IMR-90 (cell line): ENCODE measurements at places on chromosomes 2 and 18.

GRCh38 chr2:239279508-239280295 is 121.1 kb downstream of the HDAC4 start:
- DNase-seq = no peak

- DNase-seq = no peak
Measured at GRCh38 chr2:19979932-19980331, 10.0 kb downstream of the WDR35 start.

- DNase-seq = peak; percentile 82
Measured at GRCh38 chr2:235642446-235643098, 148.7 kb downstream of the AGAP1 start.

DNA sequence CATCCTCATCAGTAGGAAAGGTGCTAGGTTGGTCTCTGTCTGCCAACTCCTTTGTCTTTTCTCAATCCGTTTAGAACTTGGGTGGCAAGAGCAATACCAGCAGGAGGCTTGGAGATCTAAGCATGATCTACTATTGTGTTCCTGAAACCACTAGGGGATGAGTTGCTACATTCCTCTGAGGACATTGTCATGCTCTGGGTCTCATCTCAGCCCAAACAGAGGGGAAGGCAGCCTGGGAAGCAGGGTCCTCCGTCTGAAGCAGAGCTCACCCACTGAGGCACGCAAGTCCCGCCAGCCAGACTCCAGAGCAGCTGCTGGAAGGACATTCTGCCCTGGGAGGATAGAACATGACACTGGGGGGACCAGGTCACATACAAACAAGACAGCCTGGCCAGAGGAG is 162.9 kb downstream of the MTCL1 start:
- DNase-seq = no peak

DNA sequence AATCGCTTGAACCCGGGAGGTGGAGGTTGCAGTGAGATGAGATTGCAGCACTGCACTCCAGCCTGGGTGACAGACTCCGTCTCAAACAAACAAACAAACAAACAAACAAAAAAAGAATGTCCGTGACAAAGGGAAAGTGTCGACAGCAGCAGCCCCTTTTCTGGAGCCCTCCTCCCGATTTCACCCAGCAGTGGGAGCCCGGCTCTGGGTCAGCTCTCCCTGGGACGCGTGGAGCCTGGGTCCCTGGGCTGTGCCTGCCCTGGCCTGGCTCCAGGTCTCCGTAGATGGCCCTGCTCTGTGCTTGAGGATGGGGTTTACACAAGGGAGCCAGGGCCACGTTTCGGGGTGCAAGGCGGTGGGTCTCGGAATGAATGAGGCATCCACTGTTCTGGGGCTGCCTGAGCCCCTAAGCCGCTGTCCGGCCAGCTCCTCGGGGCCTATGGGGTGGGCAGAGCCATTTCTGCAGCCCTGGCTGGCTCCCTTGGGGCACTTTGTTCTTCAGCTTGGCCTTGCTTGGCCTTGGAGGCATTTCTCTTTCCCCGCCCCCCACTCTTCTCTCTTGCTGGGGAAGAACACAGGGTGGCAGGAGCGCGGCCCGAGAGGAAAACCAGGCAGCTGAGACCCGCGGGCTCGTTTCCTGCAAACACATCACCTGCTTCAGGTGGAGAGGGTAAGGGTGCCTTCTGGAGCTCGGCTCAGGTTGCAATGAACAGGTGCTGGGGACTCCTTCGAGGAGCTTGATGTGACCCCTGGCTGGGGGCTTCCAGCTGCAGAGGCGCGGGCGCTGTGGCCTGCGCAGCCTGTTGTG is 29.1 kb downstream of the RTP5 start:
- no peak for DNase-seq

- peak; percentile 85 for DNase-seq
Measured at GRCh38 chr2:196336207-196336606, 164.8 kb upstream of the STK17B start.

DNA sequence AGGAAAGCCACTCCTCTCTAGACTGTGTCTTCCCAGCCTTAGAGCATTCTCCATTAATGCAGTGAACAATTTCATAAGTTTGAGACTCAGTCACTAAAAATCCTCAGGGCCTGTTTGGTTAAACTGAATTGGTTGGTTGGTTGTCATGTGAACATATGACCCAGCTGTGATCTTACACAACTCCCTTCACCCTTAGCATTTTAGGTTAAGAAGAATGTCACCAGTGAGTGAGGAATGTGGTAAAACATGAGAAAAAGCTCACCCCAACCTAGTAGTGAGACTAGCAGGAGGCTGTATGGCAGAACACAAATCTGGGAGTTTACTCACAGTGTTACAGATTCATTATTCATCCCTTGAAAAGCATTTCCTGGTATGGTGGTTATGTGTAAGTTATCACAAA is 32.4 kb downstream of the LHCGR start:
- DNase-seq = peak; percentile 94

DNA sequence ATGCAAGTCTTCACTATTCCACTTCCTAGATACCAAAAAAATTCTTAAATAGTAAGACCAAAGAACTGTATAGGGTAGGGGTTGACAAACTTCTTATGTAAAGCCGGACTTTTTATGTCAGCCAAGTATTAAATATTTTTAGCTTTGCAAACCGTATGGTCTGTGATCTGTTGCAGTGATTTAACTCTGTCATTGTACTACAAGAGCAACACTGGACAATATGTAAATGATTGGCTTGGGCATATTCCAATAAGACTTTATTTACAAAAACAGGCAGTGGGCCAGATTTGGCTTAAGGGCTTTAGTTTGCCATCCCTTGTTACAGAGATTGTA is 48.0 kb downstream of the MGAT5 start:
- no peak for DNase-seq

- DNase-seq = no peak
Measured at GRCh38 chr2:236105955-236106607, 62.1 kb downstream of the GBX2 start.

GRCh38 chr2:200218645-200219044 is 87.8 kb upstream of the SPATS2L start:
- DNase-seq = no peak

GRCh38 chr2:227908266-227909054 is 37.0 kb downstream of the DAW1 start:
- peak; percentile 46 for DNase-seq

DNA sequence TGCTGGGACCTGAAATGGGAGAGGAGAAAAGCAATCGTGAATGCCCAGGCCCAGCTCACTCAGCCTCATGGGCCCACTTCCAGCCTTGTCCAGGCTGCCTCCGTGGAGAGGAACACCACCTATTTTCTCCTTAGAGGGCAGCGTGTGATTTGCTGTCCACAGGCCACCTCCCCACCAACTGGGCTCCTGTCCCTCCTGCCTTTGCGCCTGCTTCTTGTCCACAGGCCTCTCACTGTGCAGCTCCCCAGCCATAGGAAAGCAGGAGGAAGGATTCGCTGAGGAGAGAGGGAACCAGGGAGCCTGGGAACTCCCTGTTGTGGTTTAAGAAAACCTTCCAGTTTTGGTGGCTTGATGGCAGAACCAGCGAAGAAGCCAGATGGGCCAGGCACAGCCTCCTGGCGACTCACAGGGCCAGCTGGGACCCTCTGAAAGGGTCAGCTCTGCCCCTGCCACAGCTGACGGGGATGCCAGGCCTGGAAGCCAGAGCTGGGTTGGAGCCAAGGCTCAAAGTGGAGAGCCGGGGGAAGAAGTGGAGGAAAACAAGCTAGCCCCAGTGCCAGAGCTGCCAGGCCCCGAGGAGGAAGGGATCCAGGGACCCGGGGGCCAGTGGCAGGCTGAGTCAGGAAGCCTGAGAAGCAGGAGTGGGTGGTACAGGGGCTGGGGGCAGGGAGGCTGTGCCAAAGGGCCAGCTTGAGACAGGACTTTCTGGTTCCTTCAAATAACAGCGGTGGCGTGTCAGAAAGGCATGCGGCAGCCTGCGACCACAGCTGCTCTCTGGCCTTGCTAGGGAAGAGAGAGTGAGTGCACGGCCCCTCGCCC is 9.9 kb downstream of the TMBIM1 start:
- DNase-seq = peak; percentile 61

DNA sequence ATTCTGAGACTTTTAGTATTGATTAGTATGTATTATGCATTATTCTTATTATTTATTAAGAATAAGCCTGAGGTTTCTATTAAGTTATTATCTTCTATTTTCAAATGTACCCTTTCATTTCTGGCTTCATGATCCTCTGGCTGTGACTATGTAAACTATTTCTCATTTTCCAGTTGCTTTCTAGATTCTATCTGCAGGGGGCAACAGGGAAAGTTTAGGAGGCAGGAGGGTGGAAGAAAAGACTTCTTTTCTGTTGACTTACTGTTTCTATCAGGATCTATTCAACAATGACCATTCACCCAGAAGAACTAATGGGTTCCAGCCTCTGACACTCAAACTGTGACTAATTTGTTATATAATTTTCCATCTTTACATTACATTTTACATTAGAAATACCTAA is 653.4 kb upstream of the FSHR start:
- DNase-seq = no peak

DNA sequence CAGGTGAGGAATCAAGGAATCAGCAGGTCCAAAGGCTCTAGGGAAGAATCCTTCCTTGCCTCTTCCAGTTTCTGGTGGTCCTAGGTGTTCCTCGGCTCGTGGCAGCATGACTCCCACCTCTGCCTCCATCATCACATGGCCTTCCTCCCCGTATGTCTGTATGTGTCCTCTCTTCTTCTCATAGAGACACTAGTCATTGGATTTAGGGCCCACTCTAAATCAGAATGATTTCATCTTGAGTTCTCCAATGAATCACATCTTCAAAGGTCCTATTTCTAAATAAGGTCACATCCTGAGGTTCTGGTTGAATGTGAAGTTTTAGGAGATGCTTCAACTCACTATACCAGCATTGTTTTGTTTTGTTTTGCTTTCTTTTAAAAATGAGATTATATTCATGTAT is 11.1 kb upstream of the AGFG1 start:
- DNase-seq = peak; percentile 36

- DNase-seq = peak; percentile 80
Measured at GRCh38 chr2:225337183-225337582, 62.3 kb upstream of the NYAP2 start.

- DNase-seq = no peak
Measured at GRCh38 chr18:69326094-69326493, 74.6 kb upstream of the DOK6 start.

GRCh38 chr18:55375930-55376329 is 212.1 kb downstream of the TCF4 start:
- no peak for DNase-seq

- peak; percentile 16 for DNase-seq
Measured at GRCh38 chr2:58484221-58484620, 243.1 kb upstream of the FANCL start.

- peak; percentile 20 for DNase-seq
Measured at GRCh38 chr2:220513573-220514288, 886.3 kb downstream of the SLC4A3 start.

GRCh38 chr2:216792222-216793021 is 67.4 kb downstream of the TNP1 start:
- DNase-seq = peak; percentile 48
